Activated CD4-positive, alpha-beta T cell treated with anti-CD3 and anti-CD28 coated beads, Interleukin-10, Interleukin-2, amounts not matched to agents 100 ng/mL and 50 ng/mL, durations not matched to agents 16 hours and 8 hours (primary cell): ENCODE measurements at places on chromosomes 5 and 9.

DNA sequence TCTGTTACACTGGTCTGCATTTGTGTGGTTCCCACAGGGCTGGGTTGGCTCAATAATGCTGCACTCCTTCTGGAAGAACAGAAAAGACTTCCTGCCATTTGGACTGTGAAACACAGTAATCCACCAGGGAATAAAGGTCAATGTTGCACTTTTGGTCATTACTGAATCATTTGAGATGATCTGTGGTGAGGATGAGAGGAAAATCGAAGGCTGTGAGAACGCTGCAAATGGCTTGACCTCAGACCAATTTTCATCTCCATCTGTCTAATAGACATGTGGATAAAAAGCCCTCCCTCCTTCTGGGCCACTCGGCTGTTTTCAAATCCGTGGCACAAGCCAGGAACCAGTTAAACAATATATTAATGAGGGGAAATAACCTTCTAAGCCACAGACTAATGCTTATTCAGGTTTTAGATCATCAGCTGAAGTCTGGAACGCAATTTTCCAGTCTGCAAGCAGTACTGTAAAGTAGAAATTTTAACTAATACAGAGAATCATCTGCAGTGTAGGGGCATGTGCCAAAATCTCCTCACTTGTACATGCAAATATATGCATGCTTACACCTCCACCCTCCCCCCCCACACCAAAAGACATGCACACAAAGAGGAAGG lies 20.2 kb downstream of the TLE1 start:
- no peak for DNase-seq

DNA sequence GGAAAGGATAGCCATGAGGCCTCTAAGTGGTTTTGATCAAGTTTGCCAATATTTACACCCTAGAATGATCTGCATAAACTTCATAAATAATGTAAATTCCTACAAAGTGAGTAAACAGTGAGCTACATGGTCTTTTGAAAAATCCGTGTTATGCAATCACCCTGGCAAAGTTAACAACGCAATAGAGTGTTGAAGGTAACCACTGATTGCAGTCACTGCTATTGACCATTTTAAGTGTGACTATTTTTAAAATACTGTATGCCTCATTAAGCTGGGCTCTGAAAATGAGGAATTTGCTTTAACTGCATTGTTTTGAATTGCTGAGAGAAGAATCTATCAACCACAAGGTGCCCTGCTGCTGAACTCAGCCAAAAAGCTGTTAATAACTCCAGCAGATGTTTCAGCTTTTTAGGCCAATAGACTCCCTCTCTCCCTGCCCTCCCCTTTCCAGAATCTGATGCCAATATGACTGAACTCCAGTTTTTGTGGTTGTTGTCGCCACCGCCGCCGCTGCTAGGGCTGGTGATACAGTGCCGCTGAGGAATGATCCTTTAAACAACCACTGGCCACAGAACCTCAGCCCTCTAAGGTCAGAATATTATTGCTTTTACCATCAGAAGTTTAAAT lies 35.3 kb upstream of the SMARCA2 start:
- peak; percentile 2 for DNase-seq

DNA sequence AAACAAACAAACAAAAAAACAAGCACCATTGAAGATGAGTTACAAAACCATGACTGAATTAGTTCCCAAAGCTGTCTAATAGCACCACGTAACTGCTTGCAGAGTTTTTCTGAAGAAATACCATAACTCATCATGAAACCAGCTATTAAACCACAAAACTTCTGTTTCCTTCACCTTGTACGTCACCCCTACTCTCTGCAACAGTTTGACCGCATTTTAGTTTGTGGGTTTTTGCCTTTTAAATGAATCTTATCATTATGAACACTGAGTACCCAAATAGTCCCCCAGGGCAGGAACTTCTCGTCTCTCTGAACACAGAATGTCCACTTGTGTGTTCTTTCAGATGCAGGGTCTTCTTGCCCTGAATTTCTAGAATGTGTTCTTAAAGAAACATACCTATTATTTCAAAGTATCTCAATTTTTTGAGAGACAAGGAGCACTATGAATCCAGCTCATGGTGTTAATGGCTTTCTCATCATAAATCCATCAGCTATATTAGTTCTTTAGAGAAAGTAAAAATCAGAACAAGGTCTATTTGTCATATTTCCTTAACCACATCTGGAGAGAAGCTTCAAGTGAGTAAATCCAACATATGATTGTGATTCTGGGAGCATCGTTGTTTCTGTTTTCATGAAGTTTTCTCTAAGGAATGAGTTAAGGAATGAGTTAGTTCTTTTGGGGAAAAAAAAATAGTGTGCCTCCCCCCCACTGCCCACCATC lies 210.6 kb downstream of the AUH start:
- DNase-seq = peak; percentile 95

- no peak for DNase-seq
Observed at GRCh38 chr5:149646564-149646963, 65.3 kb downstream of the ARHGEF37 start.

DNA sequence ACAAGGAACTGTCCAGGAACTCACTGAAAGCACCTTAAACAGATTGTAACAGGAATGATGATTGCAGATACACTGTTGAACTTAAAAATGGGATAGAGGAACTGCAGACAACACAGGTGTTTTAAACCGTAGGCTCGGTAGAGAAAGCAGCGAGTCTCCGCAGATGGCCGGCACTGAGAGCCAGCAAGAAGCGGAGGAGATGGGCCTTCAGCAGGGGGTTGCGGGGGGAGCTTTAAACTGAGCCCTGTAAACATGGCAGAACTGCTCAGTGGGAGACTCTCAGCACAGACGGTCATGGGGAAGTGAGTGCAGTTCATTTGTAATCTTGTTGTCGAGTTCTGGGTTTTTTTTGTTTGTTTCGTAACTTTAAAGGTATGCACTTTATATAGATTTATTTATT lies 155.1 kb upstream of the OTULINL start:
- no peak for DNase-seq

DNA sequence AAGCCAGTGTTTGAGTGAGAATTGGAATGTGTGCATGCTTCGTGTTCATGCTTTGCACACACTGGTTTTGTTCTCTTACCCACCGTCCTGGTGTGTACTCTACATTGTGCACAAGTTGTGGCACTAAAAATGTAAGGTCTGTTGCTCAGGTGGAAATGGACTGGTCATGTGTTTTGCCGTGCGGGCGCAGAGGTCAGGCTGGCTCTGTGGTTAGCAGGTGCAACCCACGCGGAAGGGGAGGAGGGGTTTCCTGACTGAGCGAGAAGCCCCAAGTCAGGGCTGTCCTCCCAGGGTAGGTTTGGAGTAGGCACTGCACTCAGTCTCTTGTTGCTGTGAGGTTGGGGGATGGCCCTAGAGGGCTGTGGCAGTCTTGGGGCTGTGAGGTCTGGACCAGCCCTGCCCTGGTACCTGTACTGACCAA lies 86.6 kb downstream of the EHMT1 start:
- DNase-seq = peak; percentile 45

DNA sequence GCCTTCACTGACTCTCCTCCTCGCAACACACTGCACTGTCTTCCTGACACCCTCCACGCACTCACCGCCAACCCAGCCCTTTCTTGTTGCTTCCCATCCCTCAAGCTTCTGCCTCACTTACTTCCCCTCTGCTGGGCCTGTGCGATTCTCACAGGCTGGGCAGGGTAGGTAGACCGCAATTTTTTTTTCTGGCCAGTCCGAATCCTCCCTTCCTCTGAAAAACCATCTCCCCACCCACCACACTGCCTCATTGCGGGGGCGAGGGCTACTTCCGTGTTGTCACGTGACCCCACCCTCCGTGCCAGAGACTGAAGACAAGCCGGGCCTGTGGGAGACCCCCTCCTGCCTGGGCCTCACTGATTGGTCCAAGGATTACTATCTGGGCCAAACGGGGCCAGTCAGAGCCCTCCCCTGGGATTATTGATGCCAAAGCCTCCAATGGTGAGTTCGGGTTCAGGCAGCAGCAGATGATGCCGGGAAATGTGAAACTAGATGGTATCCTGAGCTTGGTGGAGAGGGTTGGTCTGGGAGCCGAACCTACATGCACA lies 73.1 kb downstream of the STK10 start:
- peak; percentile 98 for DNase-seq

GRCh38 chr9:92518199-92518598 lies 17.6 kb downstream of the ECM2 start:
- no peak for DNase-seq

- DNase-seq = peak; percentile 79
Observed at GRCh38 chr9:75001719-75002421, 26.2 kb downstream of the CARNMT1 start.

- no peak for DNase-seq
Observed at GRCh38 chr5:180155365-180155926, 53.6 kb downstream of the RASGEF1C start.

DNA sequence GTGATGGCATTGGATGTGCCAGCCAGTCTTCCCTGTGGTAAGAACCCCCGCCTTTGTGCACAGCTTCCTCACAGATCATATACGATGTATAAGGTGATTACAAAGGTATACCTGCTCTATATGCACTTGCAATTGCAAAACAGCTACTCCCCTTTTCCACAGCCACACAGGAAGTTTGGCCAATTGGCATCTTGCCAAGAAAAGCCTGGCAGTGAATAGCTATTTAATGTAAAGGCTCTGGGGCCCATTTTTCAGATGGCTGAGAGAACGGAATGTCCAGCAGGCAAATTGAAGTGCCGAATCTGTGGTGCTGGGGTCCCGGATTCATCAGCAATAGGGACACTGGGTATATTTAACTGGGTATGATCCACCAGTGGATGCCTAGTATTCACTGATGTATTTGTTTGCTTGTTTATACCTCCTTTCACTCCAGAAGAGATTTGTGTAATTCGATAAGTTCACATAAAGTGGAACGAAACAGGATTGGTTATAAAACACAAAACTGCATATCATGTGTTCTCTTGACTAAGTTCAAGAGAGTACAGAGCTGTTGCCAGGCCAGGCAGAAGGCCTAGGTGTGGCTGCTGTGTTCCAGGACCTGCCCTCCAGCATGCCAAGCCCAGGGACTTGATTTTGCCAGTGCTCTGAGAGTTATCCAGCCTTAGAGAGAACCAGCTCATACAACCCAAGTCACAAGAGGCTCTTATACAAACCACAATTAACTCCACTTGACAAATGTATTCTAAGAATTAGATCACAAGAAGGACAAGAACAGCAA lies 27.7 kb upstream of the GABRP start:
- DNase-seq = no peak

DNA sequence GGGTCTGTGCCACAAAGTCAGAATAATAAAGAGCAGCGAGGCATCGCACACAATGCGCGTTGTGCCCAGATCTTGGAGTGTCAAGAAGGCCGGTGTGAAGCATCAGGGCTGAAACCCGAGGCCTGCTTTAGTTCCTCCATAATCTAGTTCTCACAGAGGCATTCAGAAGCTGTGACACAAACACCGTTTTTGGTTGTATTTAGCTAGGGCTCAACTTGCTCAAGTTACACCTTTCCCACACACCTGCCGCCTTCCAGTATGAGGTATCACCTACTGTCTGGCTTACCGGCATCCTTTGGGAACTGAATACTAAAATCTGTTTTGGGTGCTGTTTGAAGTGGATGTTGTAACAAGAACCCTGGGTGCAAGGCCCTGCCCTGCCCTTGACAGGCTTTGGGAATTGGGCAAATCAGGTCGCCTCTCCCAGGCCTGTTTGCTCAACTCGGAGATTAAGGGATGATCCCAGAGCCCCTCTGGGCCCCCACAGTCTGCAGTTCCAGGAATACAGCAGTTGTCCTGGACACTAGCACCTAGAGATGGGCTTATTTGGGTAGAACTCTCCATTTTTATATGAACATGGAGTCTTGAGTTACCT lies 27.0 kb downstream of the SLC25A25 start:
- DNase-seq = no peak

GRCh38 chr5:116953251-116953930 lies 378.8 kb upstream of the SEMA6A start:
- no peak for DNase-seq
